ENCODE measurements at places on chromosomes 3 and 15.

GRCh38 chr3:125061170-125061569, 5.4 kb upstream of the HEG1 start:
- DNase-seq, result no peak

DNA sequence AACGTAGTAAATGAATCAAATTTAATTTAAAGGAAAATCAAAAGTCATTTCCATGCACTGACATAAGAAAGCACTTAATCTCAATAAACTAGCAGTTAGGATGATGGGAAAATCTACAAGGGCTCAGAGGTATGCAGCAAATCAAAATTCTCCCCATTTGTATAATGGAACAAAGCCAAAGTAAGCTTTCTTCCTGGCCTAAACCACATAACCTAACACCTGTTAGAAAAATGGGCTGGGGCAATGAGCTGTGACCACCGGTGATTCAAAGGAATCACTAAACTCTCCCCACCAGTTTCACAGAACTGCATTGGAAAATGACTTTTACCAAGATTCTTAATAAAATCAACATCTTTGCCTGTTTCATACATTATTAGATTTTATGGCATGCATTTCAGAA, 1024.3 kb downstream of the FHIT start:
- no peak for DNase-seq

GRCh38 chr3:139676632-139677387, 962 bp downstream of the NMNAT3 start:
- DNase-seq, result no peak

DNA sequence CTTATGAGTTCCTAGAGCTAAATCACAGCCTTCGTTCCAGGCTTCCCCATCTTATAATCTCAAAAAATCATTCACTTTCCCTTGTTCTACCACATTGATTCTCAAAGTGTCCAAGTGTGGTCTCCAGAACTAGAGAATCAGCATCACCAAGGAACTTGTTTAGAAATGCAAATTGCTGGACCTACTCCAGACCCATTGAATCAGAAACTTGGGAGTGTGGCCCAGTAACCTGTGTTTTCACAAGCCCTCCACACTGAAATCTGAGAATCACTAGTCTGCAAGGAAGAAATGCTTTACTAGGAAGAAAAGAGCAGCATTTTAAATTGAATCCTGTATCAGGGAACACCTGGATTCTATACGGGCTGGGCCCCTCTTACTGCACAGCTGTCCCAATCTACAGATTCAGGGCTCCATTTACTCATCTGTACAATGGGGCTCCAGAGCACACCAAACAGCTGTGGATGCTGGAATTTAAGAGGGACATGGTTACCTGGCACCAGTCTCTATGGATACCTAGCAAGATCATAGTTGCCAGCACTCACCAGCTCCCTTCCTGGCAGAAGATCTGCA, 3.9 kb downstream of the MEGF11 start:
- DNase-seq, result no peak

DNA sequence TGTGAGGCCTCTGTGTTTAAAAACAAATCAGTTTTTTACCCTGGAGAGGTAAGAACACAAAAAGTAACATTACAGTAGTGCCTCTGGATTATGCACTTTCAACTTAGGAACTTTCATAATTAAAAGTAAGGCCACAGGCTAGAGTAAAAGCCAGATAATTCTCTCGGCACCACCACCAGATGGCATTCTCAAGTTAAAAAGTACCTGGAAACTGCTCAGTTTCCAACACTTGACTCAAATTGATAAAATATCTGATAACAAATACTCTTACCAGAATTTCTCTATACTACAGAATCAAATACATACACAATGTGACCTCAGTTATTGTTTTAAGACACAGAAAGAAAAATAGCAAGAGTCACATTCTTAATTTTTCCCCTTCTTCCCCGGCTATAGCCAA, 19.9 kb downstream of the SPICE1 start:
- peak; percentile 6 for DNase-seq

DNA sequence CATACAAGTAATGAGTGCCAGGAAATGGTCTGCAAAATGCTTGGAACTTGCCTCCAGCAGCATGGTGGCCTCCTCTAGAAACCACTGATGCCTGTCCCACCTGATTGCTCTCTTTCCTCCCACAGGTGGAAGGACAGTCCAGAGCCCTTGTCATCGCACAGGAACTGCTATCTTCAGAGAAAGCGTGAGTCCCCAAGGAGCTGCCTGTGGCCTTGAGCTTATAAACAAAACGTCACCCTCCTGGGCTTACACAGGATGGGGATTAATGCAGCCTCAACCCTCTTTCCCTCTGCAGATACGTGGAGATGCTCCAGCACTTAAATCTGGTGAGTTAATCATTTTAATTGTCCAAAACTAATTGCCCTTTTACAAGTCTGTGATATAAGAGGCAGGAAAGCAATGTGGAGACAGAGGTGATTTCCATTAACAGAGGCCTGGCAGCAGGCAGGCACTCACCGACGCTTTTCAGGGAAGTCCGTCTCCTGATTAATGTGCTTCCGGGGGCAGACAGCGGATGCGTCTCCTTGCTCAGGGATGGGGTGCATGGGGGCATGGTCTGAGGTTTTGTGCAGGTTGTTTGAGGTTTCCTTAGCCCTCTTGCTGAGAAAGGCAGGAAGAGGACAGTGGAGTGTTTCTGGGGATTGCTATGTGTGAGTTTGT, 61.8 kb downstream of the FGD5 start:
- DNase-seq, result peak; percentile 15

DNA sequence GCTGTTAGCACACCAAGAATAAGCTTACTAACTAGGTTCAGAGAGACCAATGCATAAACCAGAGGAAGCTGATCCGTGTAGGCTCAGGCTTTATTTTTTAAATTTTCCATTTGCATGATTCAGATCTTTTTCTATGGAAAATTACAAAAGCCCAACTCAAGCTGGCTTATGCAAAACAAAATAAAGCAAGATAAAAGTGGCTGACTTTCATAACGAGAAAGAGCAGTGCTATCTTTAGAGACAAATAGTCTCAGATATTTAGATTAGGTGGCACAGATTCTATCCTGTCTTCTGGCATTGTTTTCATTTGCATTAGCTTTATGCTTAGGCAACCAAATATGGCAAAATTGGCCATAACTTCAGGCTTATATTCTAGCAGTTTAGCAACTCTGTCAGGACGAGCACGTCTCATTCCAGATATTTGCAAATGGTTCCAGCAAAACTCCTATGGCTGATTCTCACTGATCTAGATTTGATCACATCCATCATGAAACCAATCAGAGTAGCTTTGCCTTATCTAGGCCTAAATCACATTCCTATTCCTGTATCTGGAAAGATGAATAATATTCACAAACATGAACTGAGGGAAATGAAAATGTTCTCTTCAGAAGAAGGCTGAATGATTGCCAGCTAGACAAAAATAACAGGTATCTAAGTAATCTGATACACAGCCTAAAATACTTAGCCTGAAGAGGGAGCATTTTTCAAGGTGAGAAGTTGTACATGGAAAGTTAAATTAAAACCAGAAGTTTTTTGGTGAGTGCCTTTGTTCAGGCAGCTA, 216.4 kb upstream of the DPPA4 start:
- DNase-seq, result no peak

GRCh38 chr3:133115176-133115575, 77.0 kb downstream of the TMEM108 start:
- no peak for DNase-seq

- peak; percentile 52 for DNase-seq
Observed at GRCh38 chr15:63191895-63192618, 2.7 kb downstream of the RAB8B start.

All from CD8-positive, alpha-beta memory T cell (primary cell).